ENCODE measurements at places on chromosomes 13 and 19. TPM values are rescaled to one million over a fixed set of nuclear protein-coding genes. Genes with fewer than 3 reads are reported as not detected.

- no peak overlapping the region for H3K27ac ChIP-seq
- H3K4me3 ChIP-seq: no peak overlapping the region
- DNase-seq: no peak
- no peaks in the 10 kb centered on the region for H3K4me1 ChIP-seq
- H3K36me3 ChIP-seq: peaks cover 32% of the 10 kb centered on the region
Observed at GRCh38 chr13:75556961-75557360, 7.4 kb downstream of the UCHL3 start.

CLEC4G gene
- not detected for total RNA-seq

DNA sequence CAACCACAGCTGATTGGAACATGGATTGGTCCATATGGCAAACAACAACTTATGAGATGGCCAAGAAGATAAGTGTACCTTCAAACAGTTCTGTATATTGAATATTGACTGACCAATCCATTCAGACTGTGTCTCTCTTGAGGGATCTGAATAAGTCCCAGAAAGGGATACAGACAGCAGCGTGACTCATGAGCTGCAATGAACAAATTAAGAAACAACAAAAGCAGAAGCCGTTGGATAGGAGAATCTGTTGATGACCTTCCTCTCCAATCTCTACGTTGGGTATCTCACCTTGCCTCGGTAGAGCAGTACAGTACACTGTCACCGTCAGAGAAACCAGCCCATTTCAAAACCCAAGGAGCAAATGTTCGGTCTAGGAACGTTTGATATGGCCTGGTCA lies 21.3 kb downstream of the MBD3L2B start:
- H3K4me3 ChIP-seq: peak overlapping the region; percentile 29
- DNase-seq: no peak
- H3K27ac ChIP-seq: no peak overlapping the region
- no peaks in the 10 kb centered on the region for H3K4me1 ChIP-seq

CGB7 gene
- total RNA-seq: 1.5 TPM

PSG7 gene
- not detected for total RNA-seq

- H3K27ac ChIP-seq: no peak overlapping the region
- DNase-seq: no peak
- no peaks in the 10 kb centered on the region for H3K36me3 ChIP-seq
- H3K4me3 ChIP-seq: no peak overlapping the region
- no peaks in the 10 kb centered on the region for H3K27me3 ChIP-seq
Observed at GRCh38 chr19:27851002-27851481, 1361.9 kb downstream of the UQCRFS1 start.

DNA sequence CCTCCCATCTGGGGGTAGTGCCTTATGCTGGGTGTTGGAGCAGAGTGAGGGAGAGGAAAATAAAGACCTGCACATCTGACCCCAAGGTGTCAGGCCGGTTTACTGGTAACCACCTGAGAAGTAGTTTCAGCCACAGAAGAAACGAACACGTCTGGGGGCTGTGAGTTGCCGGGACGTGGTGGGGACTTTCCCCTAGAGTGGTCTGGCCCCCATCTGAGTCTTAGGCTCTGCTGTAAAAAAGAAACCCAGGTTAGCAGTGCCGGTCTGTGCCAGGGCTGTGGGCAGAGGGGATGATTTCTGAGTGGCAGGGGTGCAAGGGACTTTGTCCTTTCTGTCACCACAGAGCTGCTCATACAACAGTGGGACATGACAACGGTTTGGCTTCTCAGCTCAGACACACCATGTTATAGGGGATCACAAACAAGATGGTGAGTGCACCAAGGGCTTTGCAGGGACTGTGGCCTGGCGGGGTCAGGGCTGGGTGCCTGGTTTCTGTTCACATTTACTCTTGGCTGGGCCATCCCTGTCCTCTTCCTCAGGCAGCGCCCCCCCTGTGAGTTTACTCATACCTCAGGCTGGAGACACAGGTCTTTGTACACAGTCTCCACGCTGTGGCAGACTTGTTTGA lies 9.0 kb downstream of the GCDH start:
- no peaks in the 10 kb centered on the region for H3K27me3 ChIP-seq
- DNase-seq: no peak
- H3K4me1 ChIP-seq: no peaks in the 10 kb centered on the region
- peaks cover 23% of the 10 kb centered on the region for H3K36me3 ChIP-seq

- no peaks in the 10 kb centered on the region for H3K36me3 ChIP-seq
- H3K27ac ChIP-seq: no peak overlapping the region
- H3K27me3 ChIP-seq: no peaks in the 10 kb centered on the region
Observed at GRCh38 chr13:91280801-91281200, 66.7 kb upstream of the MIR17HG start.

ZNF577 gene
- total RNA-seq: 22.3 TPM

DNA sequence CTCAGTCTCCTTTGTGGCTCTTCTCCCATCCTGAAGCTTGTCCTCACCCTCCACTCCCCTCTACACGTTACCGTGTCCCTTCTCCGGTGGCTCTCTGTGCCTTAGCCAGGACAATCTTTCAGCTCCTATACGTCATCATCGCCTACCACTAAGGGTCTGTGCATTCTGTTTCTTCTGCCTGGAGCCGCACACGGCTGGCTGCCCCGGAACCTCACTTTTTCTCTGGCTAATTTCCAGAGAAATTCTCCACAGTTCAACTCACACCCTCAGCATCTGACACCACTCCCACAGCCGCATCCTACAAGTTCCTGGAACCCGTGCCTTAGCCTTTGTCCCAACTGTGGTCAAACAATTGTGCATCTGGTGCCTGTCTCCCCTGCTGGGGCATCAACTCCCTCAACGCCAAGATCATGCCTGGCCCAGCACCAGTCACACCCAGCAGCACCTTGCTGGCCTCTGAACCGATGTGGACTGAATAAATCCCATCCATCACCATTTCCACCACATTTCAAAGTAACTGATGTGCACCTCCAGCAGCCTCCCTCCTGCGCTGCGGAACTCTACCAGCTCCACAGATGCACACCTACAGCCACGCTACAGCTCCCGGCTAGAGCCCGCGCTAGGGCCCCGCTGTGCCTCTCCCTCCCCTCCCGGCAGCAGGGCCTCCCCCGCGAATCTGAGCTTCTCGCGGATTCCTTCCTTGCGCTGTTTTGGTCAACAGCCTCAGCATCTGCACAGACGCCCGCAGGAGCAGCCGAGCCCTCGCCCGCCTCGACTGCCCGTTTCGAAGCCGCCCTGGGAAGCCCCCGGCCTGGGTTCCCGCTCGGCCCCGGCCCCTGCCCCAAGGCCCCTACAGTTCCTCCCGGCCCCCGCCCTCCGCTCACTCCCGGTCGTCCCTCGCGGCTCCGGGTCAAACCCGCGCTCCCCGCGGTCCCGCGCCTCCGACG lies 689 bp downstream of the DCUN1D2 start:
- peak overlapping the region; percentile 81 for H3K4me3 ChIP-seq
- H3K27me3 ChIP-seq: no peaks in the 10 kb centered on the region
- peak; percentile 76 for DNase-seq
- peak overlapping the region; percentile 72 for H3K27ac ChIP-seq

SAMD4B gene
- total RNA-seq: 155 TPM

DNA sequence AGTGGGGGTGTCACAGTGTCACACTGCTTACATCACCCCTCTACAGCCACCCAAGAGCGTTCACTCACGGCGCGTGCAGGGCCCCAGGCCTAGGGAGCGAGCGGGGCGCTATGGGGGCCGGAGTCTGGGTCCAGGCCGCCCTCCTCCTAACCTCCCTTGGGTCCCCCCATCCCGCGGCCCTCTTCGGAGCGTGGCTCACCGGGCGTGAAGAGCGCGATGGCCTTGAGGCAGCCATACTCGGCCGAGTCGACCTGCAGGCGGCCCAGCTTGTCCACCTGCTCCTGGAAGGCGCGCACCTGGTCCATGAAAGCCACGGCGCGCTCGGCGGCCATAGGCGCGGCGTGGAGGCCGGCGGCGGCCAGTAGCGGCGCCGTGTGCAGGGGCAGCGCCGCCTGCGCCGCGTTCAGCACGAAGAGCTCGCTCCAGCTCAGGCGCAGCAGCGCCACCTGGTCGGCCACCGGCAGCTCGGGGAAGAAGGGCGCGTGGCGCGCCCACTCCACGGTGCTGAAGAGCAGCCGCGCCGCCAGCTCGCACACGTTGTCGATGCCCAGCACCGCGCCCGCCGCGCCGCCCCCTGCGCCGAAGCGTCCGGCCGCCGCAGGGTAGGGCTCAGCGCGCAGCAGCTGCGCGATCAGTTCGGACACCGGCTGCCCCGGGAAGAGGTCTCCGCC lies 9.4 kb downstream of the OCEL1 start:
- peak overlapping the region; percentile 78 for H3K4me3 ChIP-seq
- peaks cover 66% of the 10 kb centered on the region for H3K36me3 ChIP-seq
- no peaks in the 10 kb centered on the region for H3K27me3 ChIP-seq
- peak overlapping the region; percentile 44 for H3K27ac ChIP-seq
- DNase-seq: peak; percentile 85

Measured in endodermal cell (in vitro differentiated cells).